Activated naive CD4-positive, alpha-beta T cell treated with anti-CD3 and anti-CD28 coated beads, Interleukin-2, amount 50 U/mL, for 72 hours (primary cell): ENCODE measurements at places on chromosomes 4 and X. TPM values are rescaled to one million over a fixed set of nuclear protein-coding genes. Genes with fewer than 3 reads are reported as not detected.

GRCh38 chr4:24568425-24568824 lies 15.9 kb downstream of the DHX15 start:
- DNase-seq = no peak

GRCh38 chr4:22932326-22932725 lies 239.6 kb downstream of the GBA3 start:
- no peak for DNase-seq

GRCh38 chr4:157304769-157305168 lies 84.2 kb downstream of the GRIA2 start:
- DNase-seq = no peak

- DNase-seq = no peak
These were observed 13.5 kb downstream of the TTC29 start for GRCh38 chr4:146932116-146932515.

DNA sequence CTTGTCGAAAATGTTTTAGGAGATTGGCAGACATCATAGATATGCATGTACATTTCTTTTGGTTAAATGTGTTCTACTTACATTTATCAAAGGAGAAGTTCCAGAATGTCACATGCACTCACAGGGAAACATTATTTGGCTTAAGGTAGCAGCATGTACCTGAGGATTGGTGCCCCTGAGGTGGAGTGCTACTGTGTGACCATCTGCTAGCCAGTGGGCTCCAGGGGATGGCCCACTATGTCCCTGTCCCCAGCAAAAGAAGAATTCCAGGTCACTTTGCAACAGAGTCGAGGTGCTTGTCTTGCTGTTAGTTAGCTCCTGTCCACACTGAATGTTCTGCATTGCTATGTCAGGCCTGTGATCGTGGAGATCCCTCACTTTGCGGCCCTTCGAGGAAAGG lies 283.2 kb downstream of the ANK2 start:
- DNase-seq = no peak

GRCh38 chrX:67720344-67720743 lies 176.5 kb downstream of the AR start:
- DNase-seq = no peak

- DNase-seq = no peak
These were observed 8.2 kb downstream of the ADRA2C start for GRCh38 chr4:3774253-3774883.

- no peak for DNase-seq
These were observed 14.2 kb downstream of the ZNF185 start for GRCh38 chrX:152912106-152912505.

DNA sequence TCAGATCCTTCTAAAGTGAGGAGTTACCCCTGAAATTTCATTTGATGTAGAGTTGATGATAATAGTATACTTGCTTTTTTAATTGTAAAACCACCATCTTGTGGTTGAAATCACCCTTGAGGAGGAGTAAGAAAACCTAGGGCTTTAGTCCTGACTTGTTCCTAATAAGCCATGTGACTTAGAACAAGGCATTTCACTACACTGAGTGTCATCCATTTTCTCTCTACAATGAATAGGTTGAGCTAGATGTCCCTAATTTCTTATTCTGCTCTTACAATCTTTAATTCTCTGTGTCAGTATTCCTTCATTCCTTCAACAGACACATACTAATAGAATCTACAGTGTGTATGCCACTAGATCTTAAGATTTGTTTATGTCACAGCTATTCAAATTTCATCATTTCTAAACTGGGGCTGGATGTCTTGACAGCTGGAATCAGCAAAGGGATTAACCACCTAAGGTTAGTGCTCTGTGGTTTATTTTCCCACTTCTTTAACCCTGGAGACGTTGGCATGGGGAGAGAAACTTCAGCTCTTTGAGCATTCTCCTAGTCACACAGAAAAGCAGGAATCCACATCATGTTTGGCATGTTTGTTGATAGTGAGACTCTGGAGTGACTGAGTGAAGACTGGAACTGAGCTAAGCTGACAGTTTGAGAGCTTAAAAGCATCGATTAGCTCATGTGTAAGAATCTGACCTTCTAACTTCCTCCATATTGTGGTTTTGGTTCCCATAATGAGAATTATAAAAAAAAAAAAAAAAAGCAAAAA lies 246.3 kb downstream of the NDST4 start:
- no peak for DNase-seq

DNA sequence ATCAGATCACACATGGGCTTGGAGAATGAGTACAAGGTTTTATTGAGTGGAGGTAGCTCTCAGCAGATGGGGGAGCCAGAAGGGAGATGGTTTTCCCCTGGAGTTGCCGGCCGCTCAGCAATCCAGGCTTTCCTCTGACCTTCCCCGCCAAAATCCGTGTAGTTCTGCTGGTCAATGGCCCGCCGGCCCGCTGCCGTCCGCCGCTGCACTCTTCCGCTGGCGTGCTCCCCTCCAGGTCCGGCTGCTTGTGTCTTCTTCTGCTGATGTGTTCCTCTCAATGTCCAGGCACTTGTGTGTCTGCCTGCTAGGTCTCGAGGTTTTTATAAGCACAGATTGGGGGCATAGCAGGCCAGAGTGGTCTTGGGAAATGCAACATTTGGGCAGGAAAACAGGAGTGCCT lies 14.4 kb upstream of the MXRA5 start:
- DNase-seq = no peak

RASL11B gene
- 0.14 TPM for total RNA-seq

ZNF711 gene
- total RNA-seq = 0.45 TPM

JADE3 gene
- 0.43 TPM for total RNA-seq

NDST3 gene
- total RNA-seq = not detected
